ENCODE measurements at places on chromosomes 12 and 14. TPM values are rescaled to one million over a fixed set of nuclear protein-coding genes. Genes with fewer than 3 reads are reported as not detected.
A peak's percentile ranks its signal among the peaks of the same experiment; 100 is the strongest.

SYT1 gene
- 15.3 TPM for total RNA-seq

KRT73 gene
- not detected for total RNA-seq

RPGRIP1 gene
- total RNA-seq = not detected

AMHR2 gene
- not detected for total RNA-seq

BIN2 gene
- not detected for total RNA-seq

GALNT16 gene
- 0.49 TPM for total RNA-seq

TOGARAM1 gene
- 13.8 TPM for total RNA-seq

GTF2H3 gene
- total RNA-seq = 28.7 TPM

RPAP3 gene
- total RNA-seq = 29.8 TPM

ITGB7 gene
- total RNA-seq = not detected

TAS2R9 gene
- total RNA-seq = not detected

NGB gene
- not detected for total RNA-seq

C12orf75 gene
- 60.7 TPM for total RNA-seq

TBC1D30 gene
- 7.4 TPM for total RNA-seq

LBHD2 gene
- total RNA-seq = not detected

DHRS2 gene
- total RNA-seq = 0.44 TPM

- no peak for DNase-seq
Observed at GRCh38 chr14:23033801-23034497, 751 bp downstream of the PSMB5 start.

GRCh38 chr14:49287004-49287403 is 299.2 kb downstream of the RPS29 start:
- DNase-seq = no peak

- DNase-seq = no peak
Observed at GRCh38 chr12:26334621-26335124, 139.3 kb downstream of the SSPN start.

- DNase-seq = no peak
Observed at GRCh38 chr12:69792533-69792932, 32.5 kb upstream of the MYRFL start.

DNA sequence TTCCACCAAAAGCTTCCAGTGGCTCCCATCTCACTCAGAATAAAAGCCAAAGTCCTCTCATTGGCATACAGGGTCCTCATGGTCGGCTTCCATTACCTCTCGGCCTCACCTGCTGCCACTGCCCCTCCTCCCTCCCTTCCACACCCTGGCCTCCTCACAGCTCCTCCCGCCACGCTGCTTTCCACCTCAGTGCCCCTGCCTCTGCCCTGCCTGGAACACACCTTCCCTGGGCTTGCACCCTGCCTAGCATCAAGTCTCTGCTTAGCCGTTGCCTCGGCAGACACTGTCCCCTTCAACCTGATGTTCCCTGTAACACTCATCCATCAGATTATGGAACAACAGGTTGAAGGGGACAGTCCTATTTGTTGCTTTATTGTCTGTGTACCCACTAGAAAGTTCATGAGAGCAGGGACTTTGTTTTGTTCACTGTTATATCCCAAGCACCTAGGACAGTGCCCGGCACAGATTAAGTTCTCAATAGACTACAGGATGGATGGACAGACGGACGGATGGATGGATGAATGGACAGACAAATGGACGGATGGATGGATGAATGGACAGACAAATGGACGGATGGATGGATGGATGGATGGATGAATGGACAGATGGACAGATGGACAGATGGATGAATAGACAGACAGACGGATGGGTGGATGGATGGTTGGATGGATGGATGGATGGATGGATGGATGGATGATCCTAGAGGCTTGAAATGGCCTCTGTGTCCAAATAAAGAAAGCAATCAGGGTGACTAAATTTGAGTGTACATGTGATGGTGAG is 14.9 kb downstream of the FIGNL2 start:
- no peak for DNase-seq

GRCh38 chr14:90255871-90256270 is 482 bp upstream of the PSMC1 start:
- DNase-seq = no peak

- DNase-seq = no peak
Observed at GRCh38 chr14:74974364-74975058, 19.1 kb upstream of the PGF start.

DNA sequence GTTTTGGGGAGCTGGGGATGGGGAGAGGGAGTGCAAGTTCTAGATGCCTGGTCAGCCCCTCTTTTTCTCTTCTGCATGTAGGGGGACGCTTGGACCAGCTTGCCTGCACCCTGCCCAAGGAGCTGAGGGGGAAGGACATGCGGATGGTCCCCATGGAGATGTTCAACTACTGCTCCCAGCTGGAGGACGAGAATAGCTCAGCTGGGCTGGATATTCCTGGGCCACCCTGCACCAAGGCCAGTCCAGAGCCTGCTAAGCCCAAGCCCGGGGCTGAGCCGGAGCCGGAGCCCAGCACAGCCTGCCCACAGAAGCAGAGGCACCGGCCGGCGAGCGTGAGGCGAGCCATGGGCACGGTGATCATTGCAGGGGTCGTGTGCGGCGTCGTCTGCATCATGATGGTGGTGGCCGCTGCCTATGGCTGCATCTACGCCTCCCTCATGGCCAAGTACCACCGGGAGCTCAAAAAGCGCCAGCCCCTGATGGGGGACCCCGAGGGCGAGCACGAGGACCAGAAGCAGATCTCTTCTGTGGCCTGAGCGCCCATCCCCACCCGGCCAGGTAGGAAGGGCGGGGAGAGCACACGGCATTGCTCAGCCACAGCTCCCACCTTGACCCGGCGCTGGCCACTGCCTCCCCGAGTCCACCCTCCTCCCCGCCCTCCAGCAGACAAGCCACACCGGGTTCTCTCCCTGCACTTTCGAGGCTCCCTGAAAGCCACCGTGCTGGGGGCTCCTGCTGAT is 14.0 kb downstream of the LRTM2 start:
- DNase-seq = no peak

- DNase-seq = no peak
Observed at GRCh38 chr12:75476071-75476470, 4.5 kb upstream of the GLIPR1 start.

GRCh38 chr14:45120096-45120495 is 14.2 kb downstream of the FKBP3 start:
- DNase-seq = no peak

- no peak for DNase-seq
Observed at GRCh38 chr12:12673296-12673695, 22.7 kb downstream of the GPR19 start.

DNA sequence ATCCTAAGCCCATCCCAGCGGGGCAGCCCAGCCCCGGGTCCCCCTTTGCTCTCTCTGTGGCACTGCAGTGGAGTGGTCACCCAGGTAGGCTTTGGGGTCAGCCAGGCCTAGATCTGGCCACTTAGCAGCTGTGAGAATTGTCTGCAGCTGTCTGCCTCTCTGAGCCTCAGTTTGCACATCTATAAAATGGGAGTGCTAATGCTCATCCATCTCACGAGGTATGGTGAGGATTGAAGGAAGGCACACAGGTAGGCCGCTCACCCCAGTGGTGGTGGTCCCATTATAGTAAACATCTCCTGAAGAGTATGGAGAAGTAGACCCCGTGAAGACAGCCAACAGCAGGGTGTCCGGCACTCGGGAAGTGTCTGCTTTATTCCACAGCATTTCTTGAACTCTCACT is 9.2 kb downstream of the FOXN4 start:
- DNase-seq = no peak

GRCh38 chr12:107760207-107760808 is 629 bp downstream of the PRDM4 start:
- DNase-seq = peak; percentile 30

GRCh38 chr12:132423820-132424645 is 65.9 kb upstream of the FBRSL1 start:
- no peak for DNase-seq

- DNase-seq = no peak
Observed at GRCh38 chr12:46945591-46945990, 119.8 kb upstream of the SLC38A4 start.

GRCh38 chr14:36667679-36668078 is 6.0 kb downstream of the PAX9 start:
- DNase-seq = no peak

DNA sequence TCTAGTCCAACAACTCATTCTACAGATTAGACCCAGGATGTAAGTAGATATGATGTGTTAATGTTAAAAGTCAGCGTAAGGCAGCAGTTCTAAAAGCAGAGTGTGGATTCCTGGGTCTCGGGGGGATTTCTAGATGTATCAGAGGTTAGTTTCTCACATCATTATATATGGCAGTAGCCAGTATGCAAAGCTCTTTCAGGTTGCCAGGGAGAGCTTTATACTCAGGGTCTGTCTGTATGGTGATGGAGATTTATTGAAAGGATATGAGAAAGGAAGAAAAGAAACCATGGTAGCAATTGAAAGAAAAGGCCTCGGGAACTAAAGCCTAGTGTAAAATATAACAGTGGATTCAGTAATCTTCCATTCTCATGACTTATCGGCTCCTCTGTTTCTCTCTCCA is 26.2 kb upstream of the PAWR start:
- no peak for DNase-seq

- no peak for DNase-seq
Observed at GRCh38 chr12:38282886-38283285, 33.7 kb upstream of the ALG10B start.

DNA sequence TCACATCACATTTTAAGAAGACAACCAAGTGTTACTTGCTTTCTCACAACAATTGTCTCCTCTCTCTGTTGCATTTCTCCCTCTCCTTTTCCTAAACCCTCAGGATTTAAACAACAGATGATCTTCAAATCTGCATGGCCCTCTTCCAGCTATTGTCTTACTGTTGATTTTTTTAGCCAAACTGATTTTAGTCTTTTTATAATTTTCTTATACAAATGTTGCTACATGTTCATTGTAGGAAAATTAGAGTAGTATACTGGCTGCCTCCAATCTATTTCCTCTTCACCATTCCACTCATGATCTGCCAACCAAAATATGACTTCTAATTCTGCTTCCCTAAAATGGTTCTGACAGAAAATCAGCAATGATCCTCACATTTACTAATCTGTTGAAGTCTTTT is 1.4 kb upstream of the KERA start:
- DNase-seq = peak; percentile 7

DNA sequence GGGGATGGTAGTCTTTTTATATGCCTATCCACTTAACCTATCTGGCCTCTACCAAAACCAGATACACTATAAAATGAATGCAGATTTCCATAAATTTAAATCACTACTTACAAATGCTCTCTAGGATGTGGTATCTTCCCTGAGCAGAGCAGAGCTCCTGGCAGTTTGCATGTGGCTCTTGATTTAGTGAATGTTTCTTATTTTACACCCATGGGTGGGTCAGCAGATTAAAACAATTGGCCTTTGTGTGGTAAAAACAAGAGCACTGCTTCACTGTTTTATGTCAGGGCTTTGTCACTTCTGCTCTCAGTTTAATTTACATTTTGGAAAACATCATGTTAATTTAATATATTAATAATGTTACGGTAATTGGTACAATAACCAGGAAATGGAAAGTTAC is 5.5 kb downstream of the TAS2R19 start:
- DNase-seq = no peak

DNA sequence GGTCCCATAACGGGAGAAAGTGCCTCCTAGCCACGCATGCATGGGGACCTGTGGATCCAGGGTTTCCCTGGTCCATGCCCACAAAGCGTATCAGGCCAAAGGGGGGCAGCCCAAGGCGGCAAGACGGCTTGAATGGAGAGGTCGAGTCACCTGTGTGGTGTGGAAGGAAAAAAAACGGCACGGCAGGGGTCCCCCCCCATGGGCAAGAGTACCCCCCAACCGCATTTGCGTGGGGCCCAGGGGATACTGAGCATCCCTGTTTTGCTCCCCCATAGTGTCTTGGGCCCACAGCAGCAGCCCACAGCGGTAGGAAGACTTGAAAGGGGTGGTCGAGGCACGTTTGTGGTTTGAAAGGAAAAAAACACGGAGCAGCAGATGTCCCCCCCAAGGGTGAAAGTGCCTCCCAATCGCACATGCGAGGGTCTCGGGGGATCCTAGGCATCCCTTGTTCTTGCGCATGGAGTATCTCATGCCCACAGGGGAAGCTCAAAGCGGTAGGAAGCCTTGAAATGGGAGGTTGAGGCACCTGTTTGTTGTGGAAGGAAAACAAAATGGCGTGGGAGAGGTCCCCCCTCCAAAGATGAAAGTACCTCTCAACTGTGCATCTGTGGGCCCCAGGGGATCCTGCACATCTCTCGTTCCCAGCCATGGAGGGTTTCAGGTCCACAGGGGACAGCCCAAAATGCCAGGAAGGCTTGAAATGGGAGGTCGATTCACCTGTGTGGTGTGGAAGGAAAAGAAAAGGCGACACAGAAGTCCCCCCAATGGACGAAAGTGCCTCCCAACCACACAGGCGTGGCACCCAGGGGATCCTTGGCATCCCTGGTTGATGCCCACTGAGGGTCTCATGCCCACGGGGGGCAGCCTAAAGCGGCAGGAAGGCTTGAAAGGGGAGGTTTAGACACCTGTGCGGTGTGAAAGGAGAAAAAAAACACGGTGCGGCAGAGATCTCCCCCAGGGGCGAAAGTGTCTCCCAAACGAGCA is 577.5 kb downstream of the ALG10 start:
- DNase-seq = no peak

GRCh38 chr14:79510659-79511058 is 700.6 kb downstream of the DIO2 start:
- no peak for DNase-seq

DNA sequence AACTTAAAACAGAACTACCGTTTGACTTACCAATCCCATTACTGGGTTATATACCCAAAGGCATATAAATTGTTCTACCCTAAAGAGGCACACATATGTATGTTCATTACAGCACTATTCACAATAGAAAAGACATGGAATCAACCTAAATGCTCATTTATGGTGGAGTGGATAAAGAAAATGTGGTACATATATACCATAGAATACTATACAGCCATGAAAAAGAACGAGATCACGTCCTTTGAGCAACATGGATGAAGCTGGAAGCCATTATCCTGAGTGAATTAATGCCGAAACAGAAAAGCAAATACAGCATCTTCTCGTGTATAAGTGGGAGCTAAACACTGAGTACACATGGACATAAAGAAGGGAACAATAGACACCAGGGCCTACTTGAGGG is 31.8 kb downstream of the TMEM229B start:
- no peak for DNase-seq

- DNase-seq = no peak
Observed at GRCh38 chr12:64587447-64587846, 22.8 kb upstream of the RASSF3 start.

- DNase-seq = no peak
Observed at GRCh38 chr12:84276215-84276614, 636.4 kb downstream of the SLC6A15 start.

DNA sequence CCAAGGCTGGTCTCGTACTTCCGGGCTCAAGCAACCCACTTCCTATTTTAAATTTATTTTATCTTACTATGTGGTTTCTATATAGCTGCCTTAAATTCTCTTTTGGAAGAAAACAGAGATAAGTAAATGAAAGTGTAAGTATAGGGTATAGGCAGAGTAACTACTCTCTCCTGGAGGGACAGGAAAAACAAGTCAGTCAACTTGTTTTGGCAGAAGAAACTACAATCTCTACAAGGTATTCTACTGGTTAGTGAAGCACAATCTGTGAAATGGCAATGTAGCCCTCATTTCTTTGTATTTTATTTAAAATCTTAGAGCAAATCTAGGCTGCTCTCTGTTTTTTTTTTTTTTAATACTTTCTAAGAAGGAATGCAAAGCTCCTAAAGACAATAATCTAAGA is 55.4 kb downstream of the UBR7 start:
- DNase-seq = no peak

Measured in endothelial cell of umbilical vein (primary cell).